ENCODE measurements at places on chromosomes 16 and 17.

- DNase-seq: no peak
These were observed 301.4 kb downstream of the CA10 start for GRCh38 chr17:51857052-51857597.

DNA sequence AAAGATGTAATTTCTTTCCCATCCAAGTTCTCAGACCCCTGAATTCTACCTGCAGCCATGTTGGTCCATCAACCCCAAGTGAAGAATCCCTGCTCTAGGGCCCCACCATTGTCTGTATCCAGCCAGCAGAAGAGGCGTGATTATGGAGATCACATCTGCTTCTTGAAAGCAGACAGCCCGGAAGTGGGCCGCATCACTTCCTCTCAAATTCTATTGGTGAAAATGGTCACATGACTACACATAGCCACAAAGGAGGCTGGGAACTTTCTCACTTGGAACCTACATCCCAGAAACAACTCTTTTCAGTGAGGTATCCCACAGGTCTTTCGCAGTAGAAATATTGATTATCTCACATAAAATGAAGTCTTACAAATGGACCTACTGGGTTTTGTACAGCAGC is 40.1 kb downstream of the IL4R start:
- no peak for DNase-seq

DNA sequence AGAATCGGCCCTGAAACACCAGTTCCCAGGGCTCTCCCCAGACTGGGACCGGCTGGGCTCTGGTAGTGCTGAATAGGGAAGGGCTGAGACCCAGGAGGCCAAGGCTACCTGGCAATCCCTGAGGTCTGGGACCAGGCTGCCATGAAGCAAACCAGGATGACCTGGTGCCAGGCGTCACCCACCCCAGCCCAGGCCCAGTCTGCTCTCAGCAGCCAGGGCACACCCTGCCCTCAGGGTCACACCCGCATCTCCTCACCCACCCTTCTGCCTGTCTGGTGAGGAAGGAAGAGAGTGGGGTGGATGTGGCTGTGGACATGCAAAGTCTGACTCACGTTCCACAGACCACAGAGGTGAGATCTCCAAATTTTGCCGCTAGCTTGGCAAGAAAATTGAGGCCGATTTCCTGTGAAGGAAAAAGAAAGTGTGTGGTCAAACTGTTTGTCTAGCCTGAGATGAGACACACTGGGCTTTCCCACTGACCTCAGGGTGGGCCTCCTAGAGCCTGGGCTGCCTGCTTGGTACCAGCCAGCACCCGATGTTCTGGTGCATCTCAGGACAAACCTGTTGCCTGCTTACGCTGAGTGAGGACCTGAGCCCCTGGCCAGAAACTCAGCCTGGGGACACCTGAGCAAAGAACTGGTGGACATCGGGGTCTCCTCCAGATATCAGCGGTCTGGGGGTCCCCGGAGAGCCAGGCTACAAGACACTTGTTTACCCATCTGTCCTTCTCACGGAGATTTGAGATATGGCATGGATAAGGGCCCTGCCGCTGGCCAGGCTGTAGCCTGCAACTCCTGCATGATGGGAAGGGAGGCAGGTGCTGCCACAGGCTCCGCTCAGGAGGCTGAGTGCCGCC is 6.3 kb upstream of the RAB37 start:
- no peak for DNase-seq

DNA sequence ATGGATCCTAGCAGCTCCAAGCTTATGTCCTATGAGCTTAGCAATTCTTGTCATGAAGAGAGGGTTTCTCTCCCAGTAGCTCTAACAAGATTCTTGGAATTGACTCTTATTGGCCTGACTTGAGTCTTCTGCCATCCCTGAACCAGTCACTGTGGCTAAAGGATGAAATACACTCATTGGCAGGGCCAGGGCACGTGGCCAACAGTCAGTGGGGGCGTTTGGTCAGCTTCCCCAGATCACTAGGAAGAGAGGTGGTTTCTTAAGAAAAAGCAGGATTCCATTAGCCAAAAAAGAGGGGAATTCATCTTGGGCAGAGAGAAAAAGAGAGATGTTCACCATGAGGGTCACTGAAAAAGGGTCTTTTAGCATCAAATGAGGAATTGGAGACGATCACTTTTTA is 363.2 kb downstream of the SNX29 start:
- DNase-seq: no peak
